ENCODE measurements at places on chromosomes 1 and 21. TPM values are rescaled to one million over a fixed set of nuclear protein-coding genes. Genes with fewer than 3 reads are reported as not detected.

- no peak for DNase-seq
Observed at GRCh38 chr1:21653744-21654100, 15.4 kb downstream of the RAP1GAP start.

DNA sequence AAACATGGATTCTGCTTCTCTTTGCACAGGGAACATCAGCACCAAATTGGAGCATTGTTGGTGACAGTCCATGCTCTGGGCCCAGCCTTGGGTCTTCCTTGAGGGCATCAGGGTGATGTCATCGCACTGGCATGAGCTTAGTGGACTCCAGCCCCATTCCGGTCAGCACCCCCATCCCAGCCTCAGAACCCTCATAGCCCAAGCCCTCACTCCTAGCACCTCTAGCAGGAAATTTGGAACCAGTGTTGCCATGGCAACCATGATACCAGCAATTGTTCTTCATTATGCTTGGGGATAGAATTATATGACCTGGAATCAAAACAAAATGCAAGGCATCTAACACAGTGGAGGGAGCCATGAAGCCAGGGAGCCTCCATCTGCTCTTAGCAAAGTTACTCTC lies 83.1 kb downstream of the VWA5B1 start:
- DNase-seq: no peak

DNA sequence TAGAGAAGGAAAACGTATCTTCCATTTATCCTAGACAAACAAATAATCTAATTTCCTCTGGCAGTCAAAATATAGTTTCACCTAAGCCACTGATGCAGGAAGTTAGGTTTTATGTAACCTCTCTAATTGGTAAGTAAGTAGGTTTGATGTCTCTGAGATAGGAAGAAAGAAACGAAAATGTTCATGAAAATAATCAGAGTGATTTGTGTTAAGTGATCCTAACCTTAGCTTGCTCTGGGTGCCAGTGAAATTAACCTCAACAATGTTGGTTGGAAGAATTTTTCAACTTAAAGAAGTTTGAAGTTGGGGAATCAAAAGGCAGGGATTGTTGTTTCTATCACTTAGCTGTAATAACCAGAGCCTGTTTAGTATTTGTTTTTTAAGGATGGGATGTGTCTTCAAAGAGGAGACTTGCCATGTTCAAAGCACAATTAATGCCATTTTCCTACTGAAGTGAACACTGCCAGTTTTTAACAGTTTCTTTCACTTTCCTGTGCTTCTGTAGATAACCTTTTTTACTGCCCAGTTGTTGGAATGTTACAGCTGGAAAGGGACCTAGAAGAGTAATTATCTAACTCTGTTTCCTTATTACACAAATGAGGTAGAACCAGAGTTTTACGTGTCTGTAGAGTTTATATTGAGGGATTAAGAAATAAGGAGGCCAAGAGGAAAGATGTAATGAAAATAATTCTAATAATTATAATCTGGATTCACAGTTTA lies 18.4 kb downstream of the HIPK1 start:
- DNase-seq: no peak

GRCh38 chr1:88502886-88503285 lies 181.2 kb upstream of the PKN2 start:
- DNase-seq: no peak

Gene CFAP107
- total RNA-seq: not detected

- no peak for DNase-seq
Observed at GRCh38 chr1:116159177-116159576, 48.0 kb downstream of the MAB21L3 start.

DNA sequence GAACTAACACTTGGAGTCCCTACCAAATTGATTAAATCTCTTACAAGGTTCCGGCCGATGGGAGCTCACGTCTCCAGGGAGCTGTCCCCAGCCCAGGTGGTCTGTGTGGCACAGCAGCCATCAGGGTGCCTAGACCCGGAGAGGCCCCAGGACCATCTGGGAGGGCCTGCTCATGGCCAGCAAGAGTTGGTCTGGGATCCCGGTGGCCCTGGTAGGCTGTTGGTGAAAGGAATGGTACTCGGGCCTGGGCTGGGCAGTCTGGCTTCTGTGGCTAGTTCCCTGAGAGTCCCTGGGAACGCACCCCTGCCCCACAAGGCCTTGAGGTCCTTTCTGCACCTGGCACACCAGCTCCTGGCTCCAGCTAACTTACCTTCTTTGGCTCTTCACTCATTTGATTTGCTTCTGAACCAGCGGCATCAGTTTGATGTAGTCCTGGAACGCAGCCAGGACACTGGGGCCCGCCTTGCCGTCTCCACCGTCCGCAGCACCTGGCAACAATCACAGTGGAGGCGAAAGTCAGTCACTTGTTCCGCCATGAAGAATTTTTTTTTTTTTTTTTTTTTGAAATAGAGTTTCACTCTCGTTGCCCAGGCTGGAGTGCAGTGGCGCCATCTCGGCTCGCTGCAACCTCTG lies 62.5 kb downstream of the SCCPDH start:
- DNase-seq: no peak

All from thymus (tissue), 14 donors.